ENCODE measurements at places on chromosomes 2 and 18.

- DNase-seq = peak; percentile 78
Observed at GRCh38 chr18:55381277-55381676, 206.7 kb downstream of the TCF4 start.

DNA sequence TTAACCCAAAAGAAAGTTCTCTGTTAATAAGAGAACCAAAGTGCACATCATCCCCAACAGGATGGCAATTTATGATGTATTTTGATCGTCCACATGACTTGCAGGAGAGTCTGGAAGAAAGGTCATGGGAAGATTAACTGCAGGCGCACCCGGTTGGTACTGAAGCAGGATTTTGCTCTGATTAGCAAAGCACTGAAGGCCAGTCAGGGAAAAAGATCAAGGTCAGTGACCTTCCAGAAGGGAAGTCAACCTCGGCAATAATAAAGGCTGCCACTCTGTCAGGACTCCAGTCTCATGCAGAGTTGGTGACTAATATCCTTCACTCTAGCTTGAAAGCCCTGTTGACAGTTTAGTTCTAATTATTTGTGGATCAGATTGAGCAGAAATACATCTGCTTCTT lies 432.7 kb upstream of the RAB12 start:
- DNase-seq = no peak

- no peak for DNase-seq
Observed at GRCh38 chr2:237718277-237718634, 80.3 kb upstream of the RBM44 start.

DNA sequence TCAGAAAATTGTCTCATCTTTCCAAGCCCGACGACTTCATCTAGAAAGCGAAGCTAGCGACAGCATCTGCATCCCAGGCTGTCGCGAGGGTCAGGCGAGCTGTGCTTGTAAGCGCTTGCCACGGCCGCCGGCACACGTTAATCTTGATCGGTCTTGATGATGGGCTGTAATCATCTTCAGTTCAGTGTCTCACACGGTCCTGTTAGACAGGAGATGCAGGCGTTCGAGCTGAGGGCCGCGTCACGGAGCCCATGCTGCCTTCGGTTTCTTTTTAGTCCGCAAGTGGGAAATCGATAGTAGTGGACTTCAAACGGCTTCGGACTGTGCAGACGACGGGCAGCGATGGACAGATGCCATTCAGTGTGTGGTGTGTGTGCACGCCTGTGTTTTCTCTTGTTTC lies 43.6 kb downstream of the ADI1 start:
- DNase-seq = no peak

GRCh38 chr2:183967756-183968155 lies 630.6 kb upstream of the ZNF804A start:
- DNase-seq = no peak
